NCI-H2081 (cell line): ENCODE measurements at places on chromosomes 6 and 20.

DNA sequence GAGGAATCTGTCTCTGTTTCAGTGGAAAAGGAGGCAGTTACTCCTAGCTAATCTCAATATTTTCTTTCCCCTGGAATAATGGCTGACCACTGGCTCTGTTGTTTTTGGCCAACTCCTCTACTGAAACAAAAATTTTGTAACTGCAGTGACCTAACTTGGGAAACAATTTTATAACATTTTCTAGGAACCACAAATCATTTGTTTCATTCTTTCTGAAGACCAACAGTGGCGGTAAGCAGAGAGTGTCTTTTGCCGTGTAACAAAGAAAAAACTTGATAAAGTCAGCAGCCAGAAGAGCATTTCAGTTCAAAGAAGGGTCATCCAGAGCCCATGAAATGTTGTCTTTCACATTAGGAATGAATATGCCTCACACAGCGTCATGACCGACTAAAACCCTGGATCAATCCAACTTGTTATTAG, 11.8 kb upstream of the BFSP1 start:
- no peak for DNase-seq

DNA sequence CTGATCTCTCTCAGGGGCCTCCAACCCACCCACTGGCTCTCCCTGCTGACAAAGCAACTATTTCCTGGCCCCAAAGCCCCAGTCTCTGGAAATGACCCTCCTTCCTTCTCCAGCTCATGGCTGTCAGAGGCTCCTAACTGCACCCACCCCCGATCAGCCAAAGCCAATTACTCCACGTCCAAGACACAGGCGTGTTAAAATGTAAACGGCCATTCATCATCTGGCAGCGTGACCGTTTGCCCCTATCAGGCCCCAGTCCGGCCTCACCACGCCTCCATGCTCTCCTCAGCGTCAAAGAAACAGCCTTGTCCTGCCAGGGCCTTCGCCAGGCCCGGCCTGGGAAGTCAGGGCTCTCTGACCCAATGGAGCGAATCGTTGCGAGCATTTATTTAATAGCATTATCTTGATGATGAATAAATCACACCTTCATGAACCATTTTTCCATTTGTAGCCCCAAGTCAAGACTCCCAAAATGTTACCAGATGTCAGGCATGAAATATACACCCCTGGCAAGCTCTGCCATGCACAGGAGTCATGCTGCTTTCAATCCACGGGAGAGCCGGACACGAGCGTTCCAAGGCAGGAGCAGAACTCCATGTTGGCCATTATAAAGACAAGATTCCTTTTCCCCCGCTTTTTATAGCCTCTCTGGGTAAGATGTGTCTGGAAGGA, 17.7 kb downstream of the RIPOR3 start:
- DNase-seq: no peak

- peak; percentile 3 for DNase-seq
These were observed 40.2 kb upstream of the NEDD9 start for GRCh38 chr6:11272491-11273192.

DNA sequence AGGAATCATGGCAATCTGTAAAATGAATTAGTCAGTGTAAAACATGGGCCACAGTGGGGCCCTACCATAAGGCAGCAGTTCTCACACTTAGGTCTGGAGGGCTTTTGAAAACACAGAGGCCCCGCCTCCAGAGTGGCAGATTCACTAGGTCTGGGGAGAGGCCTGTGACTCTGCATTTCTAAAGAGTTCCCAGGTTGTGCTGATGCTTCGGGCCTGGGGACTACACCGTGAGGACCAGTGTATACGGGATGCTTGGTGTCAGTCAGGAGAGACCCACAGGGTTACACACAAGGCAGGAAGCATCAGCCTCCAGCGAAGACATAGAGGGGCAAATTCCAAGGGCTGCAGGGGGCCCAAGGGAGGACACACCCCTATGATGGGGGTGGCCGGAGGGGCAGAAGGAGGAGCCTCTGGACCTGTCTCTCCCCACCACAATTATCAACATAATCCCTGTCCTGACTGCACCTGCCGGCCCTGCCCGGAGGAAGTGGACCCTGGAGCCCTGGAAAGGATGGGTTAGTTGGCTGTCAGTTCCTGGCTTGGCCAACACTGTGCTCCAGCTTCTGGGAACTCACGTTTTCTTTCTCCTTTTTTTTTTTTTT, 46.7 kb downstream of the FGD2 start:
- no peak for DNase-seq
